Caco-2 (cell line): ENCODE measurements at places on chromosomes 6 and 20. TPM values are rescaled to one million over a fixed set of nuclear protein-coding genes. Genes with fewer than 3 reads are reported as not detected.

GRCh38 chr20:20737158-20737557, 24.7 kb upstream of the RALGAPA2 start:
- DNase-seq = no peak

DNA sequence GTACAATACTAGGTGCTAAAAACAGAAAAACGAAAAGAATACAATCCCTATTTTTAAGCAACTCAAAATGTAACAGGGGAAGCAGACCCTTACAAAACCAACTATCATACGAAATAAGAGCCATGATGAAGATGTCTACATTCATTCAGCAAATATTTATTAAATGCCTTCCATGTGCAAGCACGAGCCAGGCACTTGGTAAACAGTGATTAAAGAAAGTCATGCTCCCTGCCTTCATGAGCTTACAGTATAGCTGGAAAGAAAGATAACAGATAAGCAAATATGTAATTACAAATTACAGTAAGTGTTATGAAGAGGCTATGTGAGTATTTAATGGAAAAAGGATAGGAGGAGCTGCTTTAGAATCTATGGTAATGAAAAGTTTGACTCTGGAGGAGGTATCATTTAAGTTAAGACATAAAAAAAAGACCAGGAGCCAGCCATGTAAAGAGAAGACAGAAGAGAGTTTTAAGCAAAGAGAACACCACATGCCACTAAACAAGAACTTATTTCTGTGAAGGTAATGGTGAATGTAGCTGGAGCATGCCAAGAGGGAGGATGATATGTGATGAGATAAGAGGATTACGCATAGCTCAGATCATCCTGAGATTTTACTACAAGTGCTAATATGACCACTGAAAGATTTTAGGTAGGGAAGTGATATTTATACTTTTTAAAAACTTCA, 19.3 kb upstream of the COX7A2 start:
- DNase-seq = no peak

- no peak for DNase-seq
Observed at GRCh38 chr6:106870824-106871717, 103.5 kb downstream of the CD24 start.

Gene DEFB124
- not detected in 2 replicates for total RNA-seq

Gene JAG1
- total RNA-seq = 69.1 and 69.8 TPM in 2 replicates

GRCh38 chr6:44780161-44780560, 392.7 kb downstream of the CDC5L start:
- DNase-seq = no peak

Gene GMEB2
- total RNA-seq = 20.6 and 21.5 TPM in 2 replicates

DNA sequence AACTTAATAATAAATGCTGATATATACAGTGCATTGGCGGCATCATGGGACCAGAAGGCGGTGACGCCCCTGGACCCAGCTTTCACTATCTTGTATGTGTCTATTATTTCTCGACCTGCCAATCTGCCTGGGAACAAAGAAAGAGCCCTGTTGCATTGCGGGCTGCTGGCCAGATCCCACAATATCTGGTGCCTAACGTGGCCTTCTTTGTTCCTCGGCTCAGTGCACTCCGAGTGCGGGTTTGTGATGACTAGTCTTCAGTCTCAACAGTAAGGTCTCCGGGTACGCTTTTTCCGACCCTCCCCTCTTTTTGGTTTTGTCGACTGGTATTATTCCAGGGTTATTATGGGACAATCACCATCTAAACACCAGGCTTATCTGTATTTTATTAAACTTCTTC, 291.5 kb downstream of the TBC1D32 start:
- no peak for DNase-seq

DNA sequence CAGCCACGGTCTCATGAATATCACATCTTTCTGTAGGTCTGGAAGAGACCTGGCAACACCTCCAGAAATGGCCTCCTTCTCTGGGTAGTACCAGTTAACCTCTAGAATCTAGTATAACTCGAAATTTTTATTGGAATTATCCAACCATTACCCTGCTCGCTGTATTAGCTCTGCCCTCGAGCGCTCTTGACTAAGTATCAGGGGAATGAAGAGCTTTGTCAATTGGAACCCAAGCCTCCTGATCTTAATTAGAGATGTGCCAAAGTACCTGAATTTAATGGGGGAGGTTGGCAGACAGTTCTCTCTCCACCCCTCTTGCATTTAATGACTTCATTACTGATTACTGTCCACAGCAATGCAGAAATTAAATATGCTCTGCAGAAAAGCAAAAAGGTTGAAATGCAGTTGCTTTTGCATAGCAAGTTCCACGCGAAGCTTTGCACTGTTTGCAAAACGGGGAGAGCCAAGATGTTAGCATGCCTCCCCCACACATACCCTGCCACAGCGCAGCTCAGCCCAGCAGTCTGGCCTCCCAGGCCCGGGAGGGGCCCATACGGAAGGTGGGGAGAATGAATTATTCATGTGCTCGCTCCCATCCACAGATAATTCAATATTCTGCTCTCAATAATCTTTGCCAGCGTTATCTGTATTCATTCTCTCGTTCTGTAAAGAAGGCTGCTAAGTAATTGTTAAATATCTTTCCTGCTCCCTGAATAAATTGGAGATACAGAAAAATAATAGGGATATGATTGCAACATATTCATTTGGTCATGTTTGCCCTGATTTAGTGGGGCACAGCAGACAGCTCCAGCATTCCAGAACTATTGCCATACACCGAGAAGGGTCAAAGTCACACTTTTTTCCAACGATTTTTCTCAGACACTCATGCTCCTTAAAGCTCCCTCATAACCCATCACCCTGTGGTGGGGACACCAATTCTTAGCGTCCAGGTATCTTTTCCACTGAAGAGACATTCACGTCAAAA, 305.8 kb downstream of the CDH26 start:
- DNase-seq = no peak

GRCh38 chr20:18916886-18917750, 103.5 kb downstream of the SCP2D1 start:
- DNase-seq = no peak

- peak; percentile 64 for DNase-seq
Observed at GRCh38 chr6:26022132-26022472, 59.5 kb downstream of the TRIM38 start.

Gene FOXA2
- 38.7 and 43.6 TPM in 2 replicates for total RNA-seq

DNA sequence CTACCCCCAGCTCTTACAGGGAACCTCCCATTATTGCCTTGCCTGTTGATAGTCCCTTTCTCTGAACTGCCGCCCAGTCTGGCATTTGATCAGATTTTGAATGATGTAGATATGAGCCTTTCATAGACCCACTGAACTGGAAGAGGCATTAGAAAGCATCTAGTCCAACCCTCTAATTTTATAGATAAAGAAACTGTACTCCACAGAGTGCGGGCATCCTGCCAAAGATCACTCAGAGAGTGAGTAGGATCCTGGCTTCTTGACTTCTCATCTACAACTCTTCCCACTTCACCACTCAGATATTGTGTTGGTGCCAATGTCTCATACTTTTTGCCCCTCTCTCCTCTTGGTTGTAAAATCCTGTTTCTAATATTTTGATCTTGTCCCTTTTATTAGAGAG, 179.2 kb upstream of the BMP2 start:
- no peak for DNase-seq

Gene CTNNBL1
- total RNA-seq = 203 and 204 TPM in 2 replicates

DNA sequence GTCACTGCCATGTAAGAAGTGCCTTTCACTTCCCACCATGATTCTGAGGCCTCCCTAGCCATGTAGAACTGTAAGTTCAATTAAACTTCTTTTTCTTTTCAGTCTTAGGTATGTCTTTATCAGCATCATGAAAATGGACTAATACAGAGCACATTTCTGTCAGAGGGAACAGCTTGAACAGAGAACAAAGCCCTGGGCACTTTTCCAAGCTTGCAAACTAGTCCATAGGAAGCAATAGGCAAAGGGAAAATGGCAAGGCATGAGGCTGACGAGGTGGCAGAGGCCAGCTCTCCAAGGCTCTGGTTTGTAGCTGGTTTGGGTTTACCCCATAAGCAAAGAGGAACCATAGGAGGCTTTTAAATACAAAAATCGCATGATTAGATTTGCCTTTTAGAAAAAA, 185.1 kb upstream of the HDDC2 start:
- no peak for DNase-seq

GRCh38 chr6:158255275-158255988, 56.8 kb upstream of the TULP4 start:
- DNase-seq = no peak

Gene MOG
- total RNA-seq = not detected in 2 replicates

DNA sequence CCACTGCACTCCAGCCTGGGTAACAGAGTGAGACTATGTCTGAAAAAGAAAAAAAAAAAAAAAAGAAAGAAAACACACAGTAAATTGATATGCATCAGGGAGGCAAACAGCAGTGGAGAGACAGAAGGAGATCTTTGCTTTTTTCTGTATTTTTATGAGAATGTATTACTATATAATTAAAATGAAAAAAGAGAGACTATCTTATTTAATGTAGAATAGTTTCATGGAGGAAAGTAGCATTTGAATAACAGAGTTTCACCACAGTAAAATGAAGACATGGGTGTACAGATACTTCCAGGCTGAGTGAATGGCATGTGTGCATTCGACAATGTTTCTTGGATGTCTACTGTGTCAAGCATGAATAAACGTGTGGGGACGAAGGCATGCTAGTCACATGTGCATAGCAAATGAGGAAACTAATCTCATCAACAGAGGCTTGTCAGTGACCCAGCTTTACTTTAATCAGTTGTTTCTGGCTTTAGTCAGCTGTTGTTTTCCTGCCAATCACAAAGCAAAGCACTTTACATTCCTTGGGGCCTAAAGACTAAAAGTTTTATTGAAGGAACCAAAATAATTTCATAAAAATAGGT, 55.5 kb upstream of the ARMH2 start:
- no peak for DNase-seq

DNA sequence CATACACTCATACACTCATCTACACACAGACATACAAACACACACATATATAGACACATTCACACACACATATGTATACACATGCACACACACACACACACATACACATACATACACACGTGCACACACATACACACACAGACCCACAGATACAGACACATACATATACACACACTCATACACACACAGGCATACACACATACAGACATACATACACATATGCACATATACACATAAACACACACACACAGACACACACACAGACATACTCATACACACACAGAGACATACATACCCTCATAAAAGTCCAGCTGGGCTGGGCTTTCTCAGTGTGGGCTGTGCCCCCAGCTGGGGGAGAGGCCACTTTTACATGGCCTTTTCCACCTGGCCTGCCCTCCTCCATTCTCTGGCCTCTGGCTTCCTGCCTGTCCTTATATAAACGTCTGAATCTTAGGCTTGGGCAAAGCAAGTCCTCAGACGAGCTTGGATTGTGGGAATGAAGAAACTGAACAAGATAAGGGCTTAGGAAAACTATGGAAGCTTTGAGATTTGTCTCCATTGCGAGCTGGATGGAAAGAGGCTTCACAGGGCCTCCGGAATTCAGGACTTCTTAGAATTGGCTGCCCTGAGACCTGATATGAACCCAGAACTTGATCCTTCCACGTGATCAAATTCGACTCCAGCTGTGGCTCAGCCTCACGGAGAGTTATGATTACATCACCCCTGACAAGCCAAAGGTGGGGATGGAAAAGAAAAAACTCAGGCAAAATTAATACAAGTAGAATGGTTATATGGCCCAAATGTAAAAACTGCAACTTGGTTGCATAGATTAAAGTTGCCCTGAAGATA, 22.5 kb upstream of the CST3 start:
- DNase-seq = no peak

DNA sequence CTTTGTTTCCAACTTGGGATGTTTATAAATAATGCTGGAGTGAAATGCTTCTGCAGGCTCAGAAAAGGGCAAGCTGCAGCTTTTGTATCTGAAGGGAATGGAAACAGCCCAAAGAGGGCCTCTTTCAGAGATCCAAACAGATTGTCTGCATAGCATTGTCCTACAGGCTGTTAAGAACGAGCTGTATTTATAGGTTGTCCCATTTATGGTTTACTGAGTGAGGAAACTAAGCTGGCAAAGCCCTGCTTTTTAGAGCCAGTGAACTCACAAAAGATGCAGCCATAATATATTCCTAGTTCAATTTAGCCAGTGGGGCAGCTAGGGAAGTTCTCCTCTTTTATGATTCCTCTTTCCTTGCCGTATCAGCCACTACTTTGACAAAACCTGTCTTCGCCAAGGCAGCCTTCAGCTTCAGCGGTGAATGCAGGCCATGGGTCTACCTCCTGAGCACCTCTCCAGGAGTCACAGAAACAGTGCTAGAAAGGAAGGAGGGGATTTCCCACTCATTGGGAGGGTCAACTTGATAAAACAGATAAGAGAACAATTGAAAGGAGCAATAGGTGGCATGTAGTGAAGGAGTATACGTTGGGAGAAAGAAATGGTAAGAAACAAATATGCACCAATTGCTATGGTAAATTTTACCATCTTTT, 15.0 kb downstream of the KIAA0319 start:
- DNase-seq = no peak

DNA sequence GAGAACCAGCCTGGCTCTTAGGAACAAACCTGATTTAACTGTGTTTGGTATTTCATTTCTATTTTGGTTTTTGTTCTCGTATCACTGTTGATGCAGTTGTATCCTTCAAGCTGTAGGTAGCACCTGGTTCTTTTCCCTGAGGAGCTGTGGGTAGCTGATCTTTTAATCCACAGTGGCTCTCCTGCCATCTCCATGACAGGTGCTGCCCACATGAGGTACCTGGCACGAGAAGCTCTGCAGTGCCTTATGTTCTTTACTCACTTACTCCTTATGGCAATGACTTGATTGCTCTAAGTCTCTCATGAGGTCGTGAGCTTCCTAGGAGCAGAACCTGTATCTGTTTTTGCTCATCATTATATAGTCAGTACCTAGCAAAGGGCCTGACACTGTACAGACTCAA, 74.3 kb upstream of the EMILIN3 start:
- no peak for DNase-seq

DNA sequence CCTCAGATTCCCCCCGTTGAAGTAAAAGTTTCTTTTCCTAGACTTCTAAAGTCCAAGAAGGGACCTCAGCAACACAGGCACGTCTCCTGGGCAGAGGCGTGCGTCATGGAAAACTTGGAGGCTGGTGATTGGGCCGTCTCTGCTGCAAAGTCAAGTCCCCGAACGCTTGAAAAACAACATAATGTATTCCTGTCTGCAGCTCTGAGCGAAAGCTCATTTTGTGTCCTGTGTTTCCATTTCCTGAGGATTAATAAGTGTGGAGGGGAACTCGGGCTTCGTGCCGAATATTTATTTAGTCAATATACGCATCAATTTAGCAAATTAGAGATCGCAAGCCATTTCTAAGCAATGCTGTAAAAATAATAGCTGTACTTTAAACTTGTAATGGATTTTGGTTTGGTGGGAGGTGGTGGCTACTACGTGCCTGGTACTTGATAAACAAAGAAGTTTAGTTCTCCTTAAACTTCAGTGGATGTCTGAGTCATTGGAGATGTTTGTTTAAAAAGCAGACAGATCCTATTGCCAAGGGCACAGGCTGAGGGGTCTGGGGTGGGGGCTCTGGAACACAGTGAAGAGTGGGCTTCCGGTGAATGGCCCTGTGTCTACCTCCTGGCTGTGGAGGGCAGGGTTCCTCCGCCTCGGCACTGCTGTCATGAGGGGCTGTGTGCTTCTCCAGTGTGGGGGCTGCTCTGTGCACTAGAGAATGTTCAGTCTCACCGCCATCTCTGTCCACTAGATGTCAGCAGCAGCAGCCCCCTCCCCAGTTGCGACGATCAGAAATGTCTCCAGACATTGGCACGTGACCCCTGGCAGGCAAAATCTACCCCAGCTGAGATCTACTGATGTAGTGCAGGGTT, 21.8 kb downstream of the PCK1 start:
- DNase-seq = peak; percentile 72

Gene TNF
- not detected in 2 replicates for total RNA-seq

GRCh38 chr6:7237653-7238188, 75.3 kb downstream of the SSR1 start:
- DNase-seq = no peak

Gene ETV7
- 0.52 and 0.79 TPM in 2 replicates for total RNA-seq
